ENCODE measurements at places on chromosomes 11 and 22. TPM values are rescaled to one million over a fixed set of nuclear protein-coding genes. Genes with fewer than 3 reads are reported as not detected.
A peak's percentile ranks its signal among the peaks of the same experiment; 100 is the strongest.

GRCh38 chr11:108101090-108101775 is 20.1 kb upstream of the ACAT1 start:
- no peak for DNase-seq

- peak; percentile 66 for DNase-seq
These were observed 64.2 kb downstream of the MED15 start for GRCh38 chr22:20571531-20572007.

DNA sequence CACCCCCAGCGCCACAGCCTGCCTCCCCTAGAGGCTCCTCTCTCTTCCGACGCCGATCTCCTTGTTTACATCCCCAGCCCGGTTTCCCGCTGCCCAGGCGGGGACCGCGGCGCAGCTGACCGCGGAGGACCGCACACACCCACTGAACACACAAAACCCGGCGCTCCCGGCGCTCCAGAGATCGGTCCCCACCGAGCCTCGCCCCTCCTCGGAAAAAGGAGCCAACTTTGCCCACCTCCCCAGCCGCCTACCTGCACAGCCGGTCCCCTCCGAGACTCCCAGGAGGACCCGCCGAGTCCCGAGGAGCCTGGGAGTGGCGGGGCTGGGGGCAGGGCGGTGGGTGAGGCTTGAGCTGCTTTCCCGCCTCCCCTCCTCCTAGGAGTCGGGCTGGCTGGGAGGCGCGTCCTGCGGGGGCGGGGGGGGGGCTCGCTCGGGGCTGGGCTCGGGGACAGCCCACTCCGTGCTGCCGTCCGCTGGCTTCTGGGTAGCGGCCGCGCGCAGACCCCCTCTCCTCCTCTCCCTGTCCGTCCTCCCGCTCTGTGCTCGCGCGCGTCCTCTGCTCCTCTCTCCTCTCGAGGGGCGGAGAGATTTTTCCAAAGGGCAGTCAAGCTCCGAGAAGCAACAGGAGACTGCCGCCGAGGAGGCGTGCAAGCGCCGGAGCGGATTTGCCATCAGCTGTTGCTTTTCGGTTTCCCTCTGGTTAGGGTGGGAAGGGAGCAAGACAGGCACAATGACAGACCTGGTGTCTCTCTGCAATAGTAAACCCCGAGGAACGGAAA is at the start of gene FXYD6:
Gene FXYD6, minus strand, starts transcription at position 318 of the 779 bp plus-strand sequence. CDS start 33,882 bp downstream, outside the sequence.
- DNase-seq = peak; percentile 41

- DNase-seq = peak; percentile 62
These were observed 20.3 kb upstream of the MRPL17 start for GRCh38 chr11:6703247-6704063.

DNA sequence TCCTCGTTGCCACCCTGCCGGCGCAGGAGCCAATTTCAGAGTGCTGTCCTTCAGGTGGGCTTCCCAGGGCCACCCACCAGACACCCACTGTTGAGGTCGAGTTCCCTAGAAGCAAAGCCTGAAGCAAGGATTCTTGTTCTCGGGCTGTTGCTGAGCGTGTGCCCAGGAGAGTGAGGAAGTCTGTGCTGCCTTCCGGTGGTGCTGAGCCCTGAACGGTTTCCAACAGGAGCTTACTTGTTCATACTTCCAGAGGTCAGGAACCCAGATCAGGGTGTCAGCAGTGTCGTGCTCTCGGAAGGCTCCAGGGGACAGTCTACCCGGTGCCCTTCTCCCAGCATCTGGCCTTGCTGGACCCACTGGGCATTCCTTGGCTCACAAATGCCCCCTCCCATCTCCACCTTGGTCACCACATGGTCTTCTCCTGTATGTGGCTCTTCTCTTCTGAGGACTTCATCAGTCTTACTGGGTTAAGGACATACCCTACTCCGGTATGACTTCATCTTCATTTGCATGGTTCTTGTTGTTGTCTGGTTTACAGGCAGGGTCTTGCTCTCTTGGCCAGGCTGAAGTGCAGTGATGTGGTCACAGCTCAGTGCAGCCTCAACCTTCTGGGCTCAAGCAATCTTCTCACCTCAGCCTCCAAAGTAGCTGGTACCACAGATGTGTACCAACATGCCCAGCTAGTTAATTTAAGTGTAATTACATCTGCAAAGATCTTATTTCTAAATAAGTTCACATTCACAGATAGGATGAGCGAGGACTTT is 11.2 kb downstream of the SLC25A1 start:
- DNase-seq = no peak

KIRREL3 gene
- 0.38 TPM for total RNA-seq

GRCh38 chr11:131754671-131755070 is 384.3 kb downstream of the NTM start:
- DNase-seq = no peak

GRCh38 chr11:62709247-62710000 is 1.9 kb downstream of the GNG3 start:
- peak; percentile 88 for DNase-seq

- DNase-seq = no peak
These were observed 119.4 kb upstream of the CLPB start for GRCh38 chr11:72553706-72554105.

OR4A16 gene
- total RNA-seq = not detected

ANKK1 gene
- total RNA-seq = 0.18 TPM

- no peak for DNase-seq
These were observed 169.4 kb downstream of the TBC1D22A start for GRCh38 chr22:46931881-46932280.

SNX32 gene
- total RNA-seq = 1.2 TPM

DNA sequence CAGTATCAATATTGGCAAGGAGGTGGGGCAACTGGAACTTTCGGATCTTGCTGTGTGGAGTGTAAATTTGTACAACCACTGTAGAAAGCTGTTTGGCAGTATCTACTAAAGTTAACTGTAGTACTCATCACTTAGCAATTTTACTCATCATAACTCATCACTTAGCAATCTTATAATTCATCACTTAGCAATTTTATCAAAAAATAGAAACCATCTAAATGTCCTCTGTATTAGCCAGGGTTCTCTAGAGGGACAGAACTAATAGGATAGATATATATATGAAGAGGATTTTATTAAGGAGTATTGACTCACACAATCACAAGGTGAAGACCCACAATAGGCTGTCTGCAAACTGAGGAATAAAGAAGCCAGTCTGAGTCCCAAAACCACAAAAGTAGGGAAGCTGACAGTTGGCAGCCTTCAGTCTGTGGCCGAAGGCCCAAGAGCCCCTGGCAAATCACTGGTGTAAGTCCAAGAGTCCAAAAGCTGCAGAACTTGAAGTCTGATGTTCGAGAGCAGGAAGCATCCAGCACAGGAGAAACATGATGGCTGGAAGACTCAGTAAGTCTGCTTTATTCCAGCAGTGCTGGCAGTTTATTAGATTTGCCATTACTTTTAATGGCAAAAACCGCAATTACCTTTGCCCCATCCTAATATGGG is 92.9 kb upstream of the USP47 start:
- no peak for DNase-seq

PKDREJ gene
- not detected for total RNA-seq

DNA sequence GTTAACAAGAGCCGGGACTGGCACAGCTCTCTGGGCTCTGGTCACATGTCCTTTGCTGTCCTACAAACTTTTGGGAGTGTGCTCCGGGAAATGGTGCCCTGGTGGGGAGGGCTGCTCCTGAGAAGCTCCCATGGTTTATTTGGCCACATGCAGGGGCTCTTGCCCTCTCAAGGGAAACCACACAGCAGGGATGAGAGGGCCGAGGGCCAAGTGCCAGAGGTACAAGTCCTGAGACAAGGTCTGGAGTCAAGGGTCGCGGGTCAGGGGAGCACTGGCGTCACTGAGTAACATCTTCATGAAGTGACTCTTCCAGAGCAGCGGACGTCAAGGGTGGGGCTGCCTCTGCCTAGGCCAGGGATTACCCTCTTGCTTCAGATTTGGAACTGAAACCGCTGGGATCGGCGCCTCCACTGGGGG is 1160.6 kb downstream of the TBC1D22A start:
- DNase-seq = no peak

GRCh38 chr11:96105197-96105895 is 181.4 kb upstream of the MTMR2 start:
- DNase-seq = no peak

DNA sequence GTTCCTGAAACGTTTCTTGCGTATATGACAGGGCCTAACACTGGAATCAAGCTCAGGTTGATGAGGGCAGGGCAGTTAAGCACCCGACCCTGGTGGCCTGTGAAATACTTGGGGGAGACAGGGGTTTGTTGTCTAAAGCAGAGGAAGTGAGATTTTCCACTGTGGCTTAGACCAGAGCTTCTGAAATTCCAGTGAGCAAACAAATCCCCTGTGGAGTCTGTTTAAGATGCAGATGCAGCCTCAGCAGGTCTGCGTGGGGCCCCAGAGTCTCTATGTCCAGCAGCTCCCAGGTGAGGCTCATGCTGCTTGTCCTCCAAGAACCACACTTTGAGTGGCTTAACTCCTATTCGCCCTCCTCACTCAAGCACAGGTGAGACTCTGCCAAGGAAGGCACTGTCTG is 39.1 kb upstream of the PRAME start:
- DNase-seq = no peak

- no peak for DNase-seq
These were observed 151.7 kb upstream of the PLET1 start for GRCh38 chr11:112412383-112412782.

MYEOV gene
- not detected for total RNA-seq

- DNase-seq = no peak
These were observed 79.0 kb downstream of the TTC28 start for GRCh38 chr22:28600546-28601143.

DNA sequence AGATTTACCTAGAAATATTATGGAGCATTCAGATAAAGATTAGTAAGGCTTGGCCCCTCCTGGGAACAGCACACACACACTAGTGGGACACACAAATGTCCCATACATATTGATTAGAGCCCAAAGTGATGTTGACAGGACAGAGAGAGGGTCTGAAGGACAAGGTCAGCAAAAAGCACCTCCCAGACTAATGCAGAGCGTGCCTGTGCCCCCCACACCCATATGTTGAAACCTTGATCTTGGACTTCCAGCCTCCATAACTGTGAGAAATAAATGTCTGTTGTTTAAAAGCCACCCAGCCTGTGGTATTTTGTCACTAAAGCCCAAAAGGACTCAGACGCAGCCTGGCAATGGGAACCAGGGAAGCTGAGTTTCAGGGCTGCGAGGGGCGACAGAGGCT is 27.6 kb downstream of the LRFN4 start:
- no peak for DNase-seq

PTGDR2 gene
- total RNA-seq = not detected

DNA sequence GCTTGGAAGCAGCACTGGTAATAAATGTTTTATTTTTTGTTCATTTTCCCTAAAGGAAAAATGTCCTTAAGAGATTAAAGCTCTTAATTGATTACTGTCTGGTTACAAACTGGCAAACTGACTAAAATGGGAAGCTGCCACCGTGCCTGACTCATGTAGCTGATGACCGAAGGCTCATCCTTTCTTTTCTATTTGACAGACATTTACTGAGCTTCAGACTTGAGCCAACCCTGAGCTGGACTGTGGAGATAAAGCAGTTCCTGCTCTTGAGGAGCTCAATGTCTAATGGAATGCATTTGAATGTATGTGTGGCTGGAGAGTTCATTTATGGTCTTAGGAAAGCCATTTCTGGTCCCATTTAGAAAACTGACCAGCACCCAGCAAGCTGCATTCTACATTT is 91.3 kb downstream of the RNF169 start:
- DNase-seq = no peak

- peak; percentile 29 for DNase-seq
These were observed 29.7 kb upstream of the KCNA4 start for GRCh38 chr11:30046578-30046945.

GRCh38 chr11:12397931-12398334 is 20.6 kb downstream of the PARVA start:
- DNase-seq = no peak

- no peak for DNase-seq
These were observed 300.3 kb downstream of the ST3GAL4 start for GRCh38 chr11:126655807-126656128.
